ENCODE measurements at places on chromosomes 6 and 20.

GRCh38 chr20:15924556-15924955 is 648.7 kb downstream of the KIF16B start:
- DNase-seq: no peak

DNA sequence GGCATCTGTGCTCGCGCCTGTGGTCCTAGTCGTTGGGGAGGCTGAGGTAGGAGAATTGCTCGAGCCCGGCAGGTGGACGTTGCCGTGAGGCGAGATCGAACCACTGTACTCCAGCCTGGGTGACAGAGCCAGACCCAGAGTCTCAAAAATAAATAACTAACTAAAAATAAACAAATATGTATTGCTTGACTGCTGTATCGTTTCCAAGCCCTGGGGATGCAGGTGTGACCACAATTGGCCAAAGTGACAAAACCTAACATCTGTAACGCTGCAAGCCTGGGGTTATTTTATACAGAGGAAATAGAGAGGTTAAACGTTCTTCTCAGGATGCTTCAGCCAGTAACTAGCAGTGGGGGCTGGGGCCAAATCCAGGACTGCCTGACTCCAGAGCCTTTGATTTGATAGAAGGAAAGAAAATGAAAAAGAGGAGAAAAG is 1.9 kb upstream of the SRSF3 start:
- no peak for DNase-seq

DNA sequence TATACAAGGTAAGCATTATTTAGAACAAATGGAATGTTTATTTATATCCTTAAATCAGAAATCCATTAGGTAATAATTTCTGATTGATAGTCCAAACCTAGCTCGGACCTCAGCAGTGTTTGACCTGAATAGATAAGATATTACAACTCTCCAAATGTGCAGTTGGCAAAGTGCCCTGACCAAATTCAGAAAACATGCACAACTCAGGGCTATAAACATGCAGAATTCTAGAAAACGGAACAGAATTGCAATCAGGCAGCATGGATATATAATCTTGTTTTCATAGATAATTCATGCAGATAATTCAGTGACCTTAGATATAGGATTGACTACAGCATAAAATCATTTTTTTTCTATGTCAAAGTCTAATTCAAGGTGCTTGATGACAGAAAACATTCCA is 626.6 kb upstream of the CITED2 start:
- DNase-seq: no peak

DNA sequence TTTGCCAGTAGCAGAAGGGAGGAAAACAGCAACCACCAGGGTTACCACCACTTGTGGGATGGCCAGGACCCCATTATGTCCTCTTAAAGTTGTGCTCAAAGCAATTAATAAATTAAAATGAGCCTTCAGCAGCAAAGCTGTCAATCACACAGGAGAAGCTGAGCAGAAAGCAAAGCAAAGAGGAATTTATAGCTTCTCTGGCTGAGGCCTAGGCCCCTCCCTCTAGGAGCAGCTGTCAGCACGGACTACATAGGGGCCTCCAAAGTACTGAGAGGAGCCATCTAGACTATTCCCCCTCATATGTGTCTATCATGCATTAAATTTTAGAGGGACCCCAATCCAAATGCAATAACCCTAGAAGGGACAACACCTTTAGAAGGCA is 6.4 kb downstream of the CCND3 start:
- no peak for DNase-seq

DNA sequence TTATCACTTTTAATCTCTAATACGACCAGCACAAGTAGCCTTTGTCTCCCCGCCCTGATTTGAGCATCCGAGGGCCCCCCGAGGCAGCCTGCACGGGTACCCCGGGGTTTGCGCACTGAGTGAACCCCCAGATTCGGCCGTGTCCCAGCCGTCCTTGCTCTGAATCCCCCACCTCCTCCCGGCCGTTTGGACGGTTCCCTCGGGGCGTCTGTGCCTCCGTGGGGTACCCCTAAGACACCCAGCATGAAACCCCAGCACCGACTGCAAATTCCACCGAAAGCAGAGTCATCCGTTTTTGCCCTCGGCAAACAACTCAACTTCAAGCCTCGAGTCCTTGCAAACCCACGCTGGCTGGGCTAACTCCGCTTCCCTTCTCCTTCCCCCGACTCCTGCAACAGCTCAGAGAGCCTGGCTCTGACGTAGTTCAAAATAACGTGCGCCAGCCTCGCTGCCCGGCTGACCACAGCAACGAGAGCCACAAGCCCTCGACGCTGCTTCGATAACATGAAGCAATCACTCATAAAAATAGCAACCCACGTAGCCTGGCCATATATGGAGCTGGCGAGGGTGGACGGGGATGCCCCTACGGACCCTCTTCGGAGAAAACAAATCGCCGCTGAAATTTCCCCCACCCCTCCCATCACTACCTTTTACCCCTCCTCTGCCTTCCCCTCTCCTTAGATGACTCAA is 764 bp upstream of the SNAP25 start:
- peak; percentile 68 for DNase-seq

DNA sequence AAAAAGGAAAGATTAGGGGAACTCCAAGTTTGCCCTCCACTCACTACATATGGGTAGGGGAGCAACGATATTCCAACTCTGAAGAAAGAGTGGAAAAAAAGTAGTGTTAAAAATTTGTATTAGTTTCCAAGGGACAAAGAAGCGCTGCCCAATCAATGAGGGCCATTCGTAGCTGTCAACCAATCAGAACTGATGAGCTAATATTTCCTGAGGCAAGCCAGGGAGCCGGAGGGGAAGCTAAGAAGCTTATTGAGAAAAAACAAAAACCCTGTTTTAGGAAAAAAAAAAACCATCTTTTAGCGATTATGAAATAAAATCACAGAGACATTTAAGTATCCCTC is 59.5 kb downstream of the TRIM38 start:
- peak; percentile 66 for DNase-seq

- DNase-seq: no peak
Observed at GRCh38 chr6:138205437-138206094, 12.7 kb downstream of the PBOV1 start.
